B cell (primary cell): ENCODE measurements at places on chromosomes 1 and 21. TPM values are rescaled to one million over a fixed set of nuclear protein-coding genes. Genes with fewer than 3 reads are reported as not detected.

Gene GSTM2
- polyA plus RNA-seq: 73.0 and 94.4 TPM in 2 replicates

Gene SOX13
- polyA plus RNA-seq: 0.19 and 1.3 TPM in 2 replicates

Gene AGT
- not detected in 2 replicates for polyA plus RNA-seq

- no peak for DNase-seq
Measured at GRCh38 chr1:14910984-14911721, 242.4 kb upstream of the TMEM51 start.

DNA sequence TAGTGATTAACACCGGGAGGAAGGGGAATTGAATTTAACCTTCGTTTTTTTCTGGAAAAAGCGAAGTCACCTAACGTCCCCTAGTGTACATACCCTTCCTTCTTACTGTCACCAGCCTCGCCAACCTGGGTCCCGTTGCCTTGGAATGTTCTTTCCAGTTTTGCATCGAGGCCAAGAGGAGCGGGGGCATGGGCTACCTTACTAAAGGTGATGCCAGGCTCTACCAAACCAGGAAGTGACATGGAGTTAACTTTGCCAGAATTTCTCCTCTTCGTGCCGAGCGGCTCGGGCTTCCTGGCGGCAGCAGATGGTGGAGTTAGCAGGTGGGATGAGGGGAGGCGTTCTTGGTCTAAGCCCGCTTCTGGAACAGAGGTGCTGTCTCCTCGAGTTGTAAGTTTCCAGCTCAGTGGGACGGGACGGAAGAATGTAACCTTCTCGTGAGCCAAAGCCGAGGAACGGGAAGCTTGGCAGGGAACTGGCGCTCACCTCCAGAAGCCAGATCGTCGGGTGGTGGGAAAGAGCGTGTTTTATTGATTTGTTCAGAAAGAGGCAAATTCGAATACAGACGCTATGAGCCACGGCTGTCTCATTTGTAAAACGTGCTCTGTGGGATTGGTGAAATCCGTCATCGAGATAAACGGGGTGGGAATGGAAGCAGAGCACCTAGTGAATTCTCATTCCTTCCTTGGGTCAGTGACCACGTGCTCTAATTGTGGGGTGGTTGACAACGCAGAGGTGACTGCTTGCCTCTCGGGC, 486 bp downstream of the NIPAL3 start:
- no peak for DNase-seq

DNA sequence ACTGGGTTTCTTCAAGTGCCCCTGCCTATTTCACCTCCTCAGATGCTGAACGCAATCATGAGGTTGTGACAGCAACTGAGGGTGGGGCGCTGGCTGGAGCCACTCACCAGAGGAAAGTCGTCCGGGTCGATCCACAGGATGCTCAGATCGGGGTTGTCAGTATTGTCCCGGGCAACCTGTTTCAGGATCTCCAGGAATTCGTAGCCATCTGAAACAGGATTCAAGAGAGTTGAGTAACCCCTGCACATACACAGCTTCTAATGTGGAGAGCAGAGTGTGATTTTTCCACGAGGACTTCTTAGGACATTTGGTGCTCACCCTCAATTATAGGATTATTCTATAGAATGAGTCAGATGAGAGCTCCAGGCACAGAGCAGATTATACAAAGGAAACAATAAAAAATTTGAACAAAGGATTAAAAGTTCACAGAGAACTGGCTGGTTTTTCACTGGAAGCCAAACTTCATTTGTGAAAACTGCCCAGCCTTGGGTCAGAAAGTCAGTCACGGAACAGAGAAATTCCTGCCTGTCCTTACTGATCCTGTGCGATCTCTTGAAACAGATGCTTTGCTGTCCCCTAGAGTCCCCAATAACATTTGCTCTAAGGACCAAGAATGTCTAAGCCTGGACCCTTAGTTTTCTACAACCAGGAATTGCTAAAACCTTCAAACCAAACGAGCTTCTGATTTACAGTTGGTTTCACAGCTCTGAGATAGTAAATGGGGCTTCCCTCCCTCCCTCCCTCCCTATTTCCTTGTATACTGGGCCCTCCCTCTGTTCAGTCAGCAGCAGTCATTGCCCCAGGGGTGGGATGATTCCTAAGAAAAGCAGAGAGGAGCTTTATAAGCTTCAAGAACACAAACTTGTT, 63.2 kb downstream of the CASQ2 start:
- no peak for DNase-seq

DNA sequence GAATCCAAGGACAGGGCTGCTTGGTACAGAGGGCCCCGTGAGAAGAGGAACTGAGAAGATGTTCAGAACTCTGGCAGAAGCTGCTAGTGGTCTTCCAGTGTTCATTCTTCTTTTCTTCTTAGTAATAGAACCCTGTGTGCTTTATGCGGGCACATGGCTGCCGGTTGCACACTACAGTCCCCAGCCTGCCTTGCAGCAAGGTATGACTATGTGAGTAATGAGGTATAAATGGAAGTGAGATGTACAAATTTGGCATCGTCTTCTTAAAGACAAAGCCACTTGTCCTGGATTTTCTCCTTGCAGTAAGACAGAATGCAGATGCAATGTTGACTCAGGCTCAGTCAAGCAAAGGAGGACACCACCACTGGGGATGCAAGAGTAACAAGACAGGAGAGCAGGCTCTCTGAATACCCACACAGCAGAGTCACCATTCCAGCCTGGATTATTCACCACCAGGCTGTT, 15.0 kb upstream of the ATP1B1 start:
- no peak for DNase-seq

GRCh38 chr21:21122680-21123079, 124.5 kb downstream of the NCAM2 start:
- DNase-seq: no peak

DNA sequence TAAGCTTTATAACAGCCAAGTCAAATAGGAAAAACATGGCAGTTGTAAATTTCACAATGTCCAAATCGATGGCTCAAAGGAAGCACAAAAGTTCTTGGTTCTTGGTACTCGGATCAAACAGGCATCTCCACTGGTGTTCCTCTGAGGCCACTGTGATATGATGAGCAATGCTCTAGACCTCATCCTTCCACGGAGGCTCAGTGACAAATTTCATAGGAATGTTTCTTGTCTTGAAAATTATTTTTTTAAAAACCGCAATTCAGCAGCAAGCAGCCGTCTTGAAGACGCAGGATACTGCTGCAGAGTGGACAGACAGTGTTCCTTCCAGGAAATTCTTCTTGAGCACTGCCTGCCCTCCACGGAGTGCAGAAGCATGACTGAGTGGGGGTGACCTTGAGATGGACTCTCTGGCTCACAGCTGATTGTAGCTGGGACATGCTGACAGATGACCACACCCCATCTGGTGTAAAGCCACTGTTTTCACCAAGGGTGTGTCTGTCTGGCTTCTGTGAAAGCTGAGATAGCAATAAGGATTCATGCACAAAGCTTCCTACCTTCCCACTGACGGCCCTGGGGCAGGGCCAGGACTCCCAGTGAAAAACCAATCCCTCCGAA, 61.9 kb downstream of the TIAM1 start:
- no peak for DNase-seq

DNA sequence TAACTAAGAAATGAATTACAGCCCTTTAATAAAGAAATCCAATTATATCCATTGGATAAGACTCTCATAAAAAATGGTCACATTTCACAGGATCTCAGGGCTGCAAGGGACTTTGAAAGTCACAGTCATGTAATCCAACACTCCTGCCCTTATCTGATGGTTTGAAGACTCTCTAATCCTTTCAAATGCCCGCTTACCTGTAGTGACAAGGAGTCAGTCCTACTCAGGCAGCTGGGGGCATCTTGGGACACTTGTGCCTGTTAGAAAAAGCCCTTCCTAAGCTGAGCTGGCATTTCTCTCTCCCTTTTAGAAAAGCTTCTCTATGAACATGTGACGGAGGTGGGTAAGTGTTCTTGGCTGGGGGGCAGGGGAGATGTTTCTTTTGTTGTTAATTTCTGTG, 11.0 kb upstream of the ZNF691 start:
- no peak for DNase-seq

DNA sequence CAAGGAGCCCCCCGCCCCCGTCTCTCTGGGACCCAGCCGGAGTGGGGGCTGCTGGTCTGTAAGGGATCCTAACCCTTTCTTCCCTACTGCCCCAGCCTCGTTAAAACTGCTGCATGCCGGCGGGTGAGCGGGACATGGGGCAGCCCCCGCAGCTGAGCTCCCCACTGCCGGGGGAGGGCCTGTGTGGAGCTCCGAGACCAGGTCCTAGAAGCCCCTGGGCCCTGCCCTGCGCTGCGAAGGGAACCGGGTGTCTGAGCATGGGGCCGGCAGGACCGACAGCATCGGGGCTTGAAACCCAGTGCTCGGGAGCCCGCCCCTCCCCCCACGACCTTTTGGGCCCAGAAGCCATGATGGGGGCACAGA, 9.2 kb upstream of the COL6A1 start:
- DNase-seq: peak; percentile 21
